Stimulated activated CD4-positive, alpha-beta T cell treated with anti-CD3 and anti-CD28 coated beads, Interleukin-4, amount 100 ng/mL, for 24 hours (primary cell): ENCODE measurements at places on chromosomes 6 and 20.

DNA sequence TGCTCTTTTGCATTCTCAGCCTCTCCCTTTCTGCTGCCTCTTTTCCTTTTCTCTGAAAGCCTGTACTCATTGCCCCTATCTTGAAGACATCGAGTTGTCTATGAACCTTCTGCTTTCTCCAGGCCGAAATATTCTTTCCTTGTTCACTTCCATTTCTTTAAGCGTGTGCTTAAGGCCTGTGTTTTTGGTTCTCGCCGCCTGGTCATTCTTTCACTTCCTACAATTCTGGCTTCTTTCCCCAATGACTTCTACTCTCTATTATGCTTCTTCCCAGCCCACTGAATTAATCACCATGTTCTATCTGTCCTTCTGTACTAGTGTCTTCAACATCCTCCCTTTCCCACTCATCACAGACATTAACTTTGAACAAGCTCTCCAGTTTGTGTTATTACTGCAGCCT, 69.6 kb downstream of the C6orf52 start:
- DNase-seq, result no peak

DNA sequence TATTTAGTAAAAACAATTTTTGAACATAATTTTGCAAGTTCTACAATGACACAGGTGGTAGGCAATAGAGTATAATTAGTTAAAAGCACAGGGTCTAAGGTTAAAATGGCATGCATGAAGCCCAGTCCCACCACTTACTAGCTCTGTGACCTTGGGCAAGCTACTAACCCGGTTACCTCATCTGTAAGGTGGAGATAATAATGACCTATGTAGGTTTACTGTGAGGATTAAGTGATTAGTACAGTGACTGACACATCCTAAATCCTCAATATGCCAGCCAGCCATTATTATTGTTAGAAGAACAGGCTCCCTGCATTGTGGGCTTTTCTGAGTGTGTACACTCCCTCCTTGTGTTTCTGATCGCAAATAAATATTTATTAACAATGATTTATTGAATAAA, 26.2 kb downstream of the ATXN1 start:
- DNase-seq, result no peak

DNA sequence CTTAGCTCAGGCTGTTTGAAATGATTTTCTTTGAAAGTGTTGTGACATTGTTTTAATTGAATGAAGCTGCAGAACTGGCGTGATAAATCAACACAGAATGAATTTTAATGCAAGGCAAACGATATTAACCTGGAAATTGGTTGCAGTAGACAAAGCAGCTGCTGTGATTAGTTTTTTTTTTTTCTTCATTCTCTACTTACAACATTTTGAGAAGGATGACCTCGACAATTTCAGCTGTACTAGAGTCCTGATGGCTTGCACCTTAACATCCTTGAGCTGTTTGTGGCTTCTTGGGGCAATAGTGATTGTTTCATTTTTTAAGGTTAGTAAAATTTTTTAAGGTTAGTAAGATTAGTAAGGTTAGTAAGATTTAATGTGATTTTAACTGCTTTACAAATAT, 54.2 kb downstream of the QKI start:
- no peak for DNase-seq

GRCh38 chr20:40591119-40591518, 97.9 kb downstream of the MAFB start:
- no peak for DNase-seq

DNA sequence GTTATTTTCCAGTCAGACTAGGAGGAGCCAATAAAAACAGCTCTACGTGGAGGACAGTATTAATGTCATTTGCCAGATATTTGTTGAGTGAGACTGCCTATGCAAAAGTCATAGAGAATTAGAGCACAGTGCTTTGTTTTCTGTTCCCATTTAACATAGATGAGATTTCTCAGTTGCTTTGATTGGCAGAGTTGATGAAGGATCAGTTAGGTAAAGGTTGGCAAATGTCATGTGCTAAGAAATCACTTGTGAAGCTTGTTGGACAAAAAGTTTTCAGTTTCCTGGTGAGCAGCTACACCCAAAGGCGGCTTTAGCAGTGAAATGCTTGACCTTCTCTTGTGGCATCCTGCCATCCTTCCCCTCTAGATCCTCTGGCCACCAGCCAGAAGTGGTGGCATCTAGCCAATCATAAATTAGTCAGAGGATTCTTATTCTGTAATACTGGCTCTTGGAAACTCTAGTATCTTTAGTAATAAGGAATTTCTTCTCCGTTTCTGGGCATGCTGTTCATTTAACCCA, 37.0 kb downstream of the BCKDHB start:
- no peak for DNase-seq

GRCh38 chr6:21526974-21527373, 66.6 kb upstream of the SOX4 start:
- DNase-seq, result no peak

DNA sequence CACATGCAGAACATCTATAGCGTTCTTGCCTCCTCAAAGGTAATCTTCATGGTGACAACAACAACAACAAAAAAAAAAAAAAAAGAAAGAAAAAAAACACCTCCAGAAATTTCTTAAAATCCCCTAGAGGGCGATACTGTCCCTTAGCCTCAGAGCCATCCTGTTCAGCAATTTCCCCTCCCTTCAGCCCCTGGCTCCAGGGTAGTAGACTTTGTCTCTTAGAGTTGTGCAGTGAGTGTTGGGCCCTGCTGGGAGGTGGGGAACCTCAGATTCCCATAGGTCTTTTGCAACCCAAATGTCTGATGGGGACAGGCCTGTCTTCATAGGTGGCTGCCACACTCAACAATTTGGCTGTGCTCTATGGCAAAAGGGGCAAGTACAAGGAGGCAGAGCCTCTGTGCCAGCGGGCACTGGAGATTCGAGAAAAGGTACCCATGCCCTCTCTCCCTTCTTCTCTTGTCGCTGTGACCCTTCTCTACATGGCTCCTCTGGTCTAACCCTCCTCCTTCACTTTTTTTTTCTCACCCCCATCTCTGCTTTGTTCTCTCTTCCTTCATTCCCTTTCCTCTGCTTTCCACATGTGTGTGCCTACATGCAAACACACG, 6.0 kb upstream of the PTK7 start:
- no peak for DNase-seq

GRCh38 chr6:88982720-88983119, 19.3 kb upstream of the RNGTT start:
- DNase-seq, result peak; percentile 33

DNA sequence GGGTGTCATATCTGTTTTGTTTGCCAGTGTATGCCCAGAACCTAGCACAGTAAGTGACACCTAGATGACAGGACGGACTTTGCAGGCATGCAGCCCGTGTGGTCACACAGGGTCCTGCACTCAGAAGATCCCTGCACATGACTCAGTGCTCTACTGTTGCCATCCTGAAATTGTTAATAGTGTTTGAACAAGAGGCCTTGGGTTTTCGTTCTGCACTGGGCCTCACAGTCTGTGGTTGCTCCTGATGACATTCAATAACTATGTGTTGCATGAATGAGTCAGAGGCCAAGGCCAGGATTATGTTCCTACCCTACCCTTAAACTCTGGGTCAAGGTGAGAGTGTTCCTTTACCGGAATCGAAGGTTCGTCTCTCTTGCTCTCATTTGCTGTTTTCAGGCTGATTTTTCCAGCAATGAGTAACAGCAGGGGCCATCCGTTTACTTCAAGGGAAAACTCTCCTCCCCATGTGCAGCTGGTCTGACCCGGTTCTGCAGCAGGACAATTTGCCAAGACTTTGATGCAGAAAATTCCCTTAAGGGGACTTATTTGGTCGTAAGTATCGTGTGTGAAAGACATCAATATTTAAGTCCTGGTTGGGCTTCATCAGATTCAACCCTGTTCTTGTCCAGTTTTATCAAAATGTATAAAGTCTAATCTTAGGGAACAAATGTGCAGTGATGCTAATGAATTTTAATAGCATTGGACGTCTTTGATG, 13.0 kb upstream of the PFDN4 start:
- DNase-seq, result no peak

DNA sequence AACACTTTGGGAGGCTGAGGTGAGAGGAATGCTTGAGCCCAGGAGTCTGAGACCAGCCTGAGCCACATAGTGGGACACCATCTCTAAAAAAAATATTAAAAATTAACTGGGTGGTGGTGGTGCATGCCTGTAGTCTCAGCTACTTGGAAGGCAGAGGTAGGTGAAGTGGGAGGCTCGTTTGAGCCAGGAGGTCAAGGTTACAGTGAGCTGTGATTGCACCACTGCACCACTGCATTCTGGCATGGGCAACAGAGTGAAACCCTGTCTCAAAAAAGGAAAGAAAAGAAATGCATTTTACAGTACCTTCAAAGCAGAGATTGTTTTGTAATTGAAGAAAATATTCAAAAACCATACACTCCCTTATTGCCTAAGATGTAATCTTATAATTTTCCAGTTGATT, 6.5 kb downstream of the OCSTAMP start:
- DNase-seq, result no peak

DNA sequence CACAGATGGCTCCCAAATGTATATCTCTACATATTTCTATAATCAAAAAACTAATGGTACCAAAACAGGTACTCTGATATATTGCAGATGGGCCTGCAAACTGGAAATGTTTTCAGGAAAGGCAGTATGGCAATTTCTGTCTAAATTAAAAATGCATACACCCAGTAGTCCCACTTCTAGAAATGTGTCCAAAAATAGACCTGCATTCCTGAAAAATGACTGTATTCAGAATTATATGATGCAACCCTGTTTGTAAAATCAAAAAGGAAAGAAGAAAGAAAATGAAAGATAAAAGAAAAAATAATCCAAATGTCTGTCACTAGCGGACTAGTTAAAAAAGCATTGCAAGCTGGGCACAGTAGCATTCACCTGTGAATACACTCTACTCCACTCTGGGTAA, 12.9 kb upstream of the MICB start:
- DNase-seq, result no peak

GRCh38 chr20:16707674-16708073, 22.2 kb upstream of the SNRPB2 start:
- DNase-seq, result no peak

DNA sequence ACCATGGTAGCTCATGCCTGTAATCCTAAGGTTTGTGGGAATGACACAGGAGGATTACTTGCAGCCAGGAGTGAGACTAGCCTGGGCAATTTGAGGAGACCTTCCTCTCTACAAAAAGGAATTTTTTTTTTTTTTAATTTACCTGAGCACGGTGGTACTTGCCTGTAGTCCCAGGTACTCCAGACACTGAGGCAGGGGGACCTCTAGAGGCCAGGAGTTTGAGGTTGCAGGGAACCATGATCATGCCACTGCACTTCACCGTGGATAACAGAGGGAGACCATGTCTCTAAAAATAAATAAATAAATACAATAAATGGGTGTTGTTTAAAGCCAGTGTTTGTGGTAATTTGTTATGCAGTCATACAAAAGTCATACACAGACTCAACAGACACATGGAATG, 2.4 kb upstream of the HLA-F start:
- DNase-seq, result no peak

DNA sequence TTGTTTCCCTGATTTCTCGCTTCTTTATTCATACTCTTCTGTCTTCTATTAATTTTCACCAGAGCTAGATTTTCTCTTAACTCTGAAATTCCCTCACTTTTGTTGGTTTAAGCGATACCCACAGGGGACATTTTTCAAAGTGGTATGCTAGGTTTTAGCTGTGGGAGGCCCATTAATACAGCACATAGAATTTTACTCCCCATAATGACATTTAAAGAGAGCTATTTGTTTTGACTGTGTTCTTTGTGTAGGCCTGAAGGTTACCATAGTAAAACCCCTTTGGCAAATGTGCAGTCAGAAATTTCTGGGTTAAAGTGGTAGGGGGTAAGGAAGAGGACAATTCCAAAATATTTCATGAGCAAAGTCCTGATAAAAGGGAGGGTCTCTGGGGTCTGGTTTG, 721.1 kb upstream of the CITED2 start:
- DNase-seq, result no peak

- peak; percentile 9 for DNase-seq
Measured at GRCh38 chr20:38534756-38535155, 46.2 kb upstream of the ADIG start.

DNA sequence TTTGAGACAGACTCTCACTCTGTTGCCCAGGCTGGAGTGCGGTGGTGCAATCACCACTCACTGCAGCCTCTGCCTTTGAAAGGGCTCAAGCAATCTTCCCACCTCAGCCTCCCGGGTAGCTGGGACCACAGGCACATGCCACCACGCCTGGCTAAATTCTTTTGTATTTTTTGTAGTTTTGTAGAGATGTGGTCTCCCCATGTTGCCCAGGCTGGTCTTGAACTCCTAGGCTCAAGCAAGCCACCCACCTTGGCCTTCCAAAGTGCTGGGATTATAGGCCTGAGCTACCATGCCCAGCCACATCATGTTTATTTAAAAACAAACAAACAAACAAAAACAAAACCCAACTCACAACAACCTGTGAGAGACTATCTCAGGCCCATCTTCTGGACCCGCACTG, 29.7 kb upstream of the APCDD1L start:
- no peak for DNase-seq

- no peak for DNase-seq
Measured at GRCh38 chr20:7967199-7967844, 27.1 kb upstream of the HAO1 start.

DNA sequence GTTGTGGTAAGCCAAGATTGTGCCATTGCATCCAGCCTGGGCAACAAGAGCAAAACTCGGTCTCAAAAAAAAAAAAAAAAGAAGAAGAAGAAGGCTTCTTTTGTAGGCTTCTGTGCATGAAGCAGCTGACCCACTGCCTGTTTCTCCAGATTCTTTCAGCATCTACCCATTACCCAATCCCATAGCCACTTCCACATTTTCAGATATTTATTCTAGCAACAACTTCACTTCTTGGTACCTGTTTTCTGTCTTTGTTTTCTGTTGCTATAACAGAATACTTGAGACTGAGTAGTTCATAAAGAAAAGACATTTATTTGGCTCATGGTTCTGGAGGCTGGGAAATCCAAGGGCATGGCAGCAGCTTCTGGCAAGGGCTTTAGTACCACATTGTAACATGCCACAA, 95.3 kb upstream of the SGK1 start:
- DNase-seq, result no peak

DNA sequence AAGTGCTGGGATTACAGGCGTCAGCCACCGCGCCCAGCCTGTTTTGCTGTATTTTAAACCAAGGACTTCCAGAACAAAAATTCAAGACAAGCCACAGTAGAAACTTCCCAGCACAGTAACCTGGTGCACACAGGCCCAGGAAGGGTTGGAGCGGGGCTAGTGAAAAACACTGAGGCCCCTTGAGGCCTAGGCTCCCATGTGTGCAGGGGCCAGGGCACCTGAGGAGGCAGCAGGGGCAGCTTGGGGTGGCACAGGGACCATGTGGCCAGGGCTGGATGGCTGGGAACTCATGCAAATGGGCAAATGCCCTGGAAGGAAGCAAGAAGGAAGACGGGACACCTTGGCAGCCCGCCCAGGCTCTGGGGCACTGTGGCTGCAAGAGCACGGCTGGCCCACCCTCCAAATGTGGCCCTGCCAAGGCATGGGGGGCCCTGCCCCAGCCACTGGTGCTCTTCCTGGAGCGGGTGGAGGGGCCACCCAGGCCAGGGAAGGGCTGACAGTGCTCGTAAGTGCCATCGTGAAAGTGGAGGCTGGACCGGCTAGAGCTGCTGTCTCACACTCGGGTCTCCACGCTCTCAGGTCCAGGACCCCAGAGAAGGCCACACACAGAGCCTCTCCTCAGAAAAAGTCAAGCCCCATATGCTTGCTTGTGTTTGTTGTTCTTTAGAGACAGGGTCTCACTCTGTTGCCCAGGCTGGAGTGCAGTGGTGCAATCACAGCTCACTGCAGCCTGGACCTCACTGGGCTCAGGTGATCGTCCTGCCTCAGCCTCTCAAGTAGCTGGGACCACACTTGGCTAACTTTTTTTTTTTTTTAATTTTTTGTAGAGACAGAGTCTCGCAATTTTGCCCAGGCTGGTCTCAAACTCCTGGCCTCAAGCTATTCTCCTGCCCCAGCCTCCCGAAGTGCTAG, 10.3 kb downstream of the SLC2A4RG start:
- no peak for DNase-seq
